Activated T-helper 1 cell treated with anti-CD3 and anti-CD28 coated beads, Interleukin-2, amount 50 U/mL, for 16 hours (primary cell): ENCODE measurements at places on chromosomes 1 and 21.

DNA sequence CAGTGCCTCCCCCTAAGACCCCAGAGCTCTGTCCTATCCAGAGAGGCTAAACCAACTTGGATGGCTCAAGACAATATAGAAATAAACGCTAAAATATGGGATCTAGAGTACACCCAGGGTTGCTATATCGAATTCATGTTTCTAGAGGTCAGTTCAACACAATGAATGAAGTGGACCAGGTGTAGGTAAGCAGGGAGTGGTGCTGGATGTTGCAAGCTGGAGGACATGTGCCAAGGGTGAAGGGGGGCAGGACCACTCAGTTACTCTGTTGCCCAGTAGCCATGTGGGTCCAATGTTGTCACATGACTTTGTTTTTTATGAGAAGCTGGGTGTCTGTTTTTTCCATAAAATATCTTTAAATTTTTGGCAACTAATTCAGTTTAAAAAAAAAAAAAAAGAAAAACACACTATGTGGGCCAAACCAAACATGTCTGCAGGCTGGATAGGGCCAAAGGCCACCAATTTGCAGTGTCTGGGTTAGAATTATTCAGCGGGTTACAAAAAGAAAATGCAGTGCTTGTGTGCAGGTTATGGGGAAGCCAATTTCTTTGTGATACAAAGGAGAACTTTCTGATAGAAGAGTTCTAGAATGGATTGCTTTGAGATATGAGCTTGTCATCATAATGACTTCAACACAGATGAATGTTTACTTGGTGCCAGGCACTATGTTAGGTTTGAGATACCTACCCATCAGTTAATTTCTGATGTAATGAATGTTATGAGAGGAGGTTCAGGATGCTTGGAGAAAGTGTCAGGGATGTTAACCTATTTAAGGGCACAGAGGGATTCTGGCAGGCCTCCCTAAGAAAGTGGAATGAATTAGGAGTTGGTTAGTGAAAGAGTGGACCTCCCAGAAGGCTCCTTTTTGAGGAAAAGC, 8.9 kb downstream of the CACHD1 start:
- no peak for DNase-seq

DNA sequence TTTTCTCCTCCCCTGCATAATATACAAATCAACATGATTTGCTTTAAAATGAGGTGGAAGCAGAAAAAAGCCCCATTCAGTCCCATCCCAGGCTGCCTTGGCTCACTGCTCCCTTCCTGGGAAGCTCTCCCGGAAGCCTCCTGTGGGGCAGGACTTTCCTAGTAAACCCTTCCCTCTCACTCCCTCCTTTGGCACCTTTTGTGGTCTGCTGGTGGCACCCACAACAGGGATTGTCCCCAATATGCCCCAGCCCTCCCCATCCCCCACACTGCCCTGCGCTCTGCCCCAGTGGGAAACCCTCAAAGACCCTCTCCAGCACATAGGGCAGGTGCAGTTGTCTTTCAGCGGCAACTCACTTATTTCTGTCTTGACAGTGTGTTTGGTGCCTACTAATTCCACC, 1.8 kb upstream of the TMPRSS2 start:
- no peak for DNase-seq

DNA sequence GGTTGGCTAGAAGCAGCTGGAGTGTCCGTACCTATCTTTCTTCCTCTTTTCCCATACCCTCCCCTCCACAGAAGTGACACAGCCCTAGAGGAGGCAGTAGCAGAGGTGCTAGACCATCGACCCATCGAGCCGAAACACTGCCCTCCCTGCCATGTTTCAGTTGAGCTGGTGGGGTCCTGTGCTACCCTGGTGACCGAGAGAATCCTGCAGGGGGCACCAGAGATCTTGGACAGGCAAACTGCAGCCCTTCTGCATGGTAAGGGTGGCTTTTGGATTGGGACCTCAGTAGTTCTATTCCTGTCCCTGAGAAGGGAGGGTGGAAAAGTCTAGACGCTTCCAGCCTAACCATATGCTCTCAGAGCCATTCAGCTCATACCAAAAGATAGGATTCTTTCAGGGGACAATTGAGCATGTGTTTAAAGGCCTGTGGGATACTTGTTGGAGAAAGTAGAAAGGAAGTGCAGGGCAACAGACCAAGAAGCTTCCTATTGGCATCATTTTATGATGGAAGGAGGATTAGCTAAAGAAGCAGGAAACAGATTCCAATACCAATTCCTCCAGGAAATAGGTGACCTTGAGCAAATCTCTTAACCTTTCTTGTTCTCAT, 11.7 kb upstream of the BNIPL start:
- DNase-seq: peak; percentile 76

- DNase-seq: no peak
Measured at GRCh38 chr1:166906647-166907046, 30.6 kb upstream of the TADA1 start.

GRCh38 chr1:237141502-237141901, 99.5 kb downstream of the RYR2 start:
- DNase-seq: no peak

DNA sequence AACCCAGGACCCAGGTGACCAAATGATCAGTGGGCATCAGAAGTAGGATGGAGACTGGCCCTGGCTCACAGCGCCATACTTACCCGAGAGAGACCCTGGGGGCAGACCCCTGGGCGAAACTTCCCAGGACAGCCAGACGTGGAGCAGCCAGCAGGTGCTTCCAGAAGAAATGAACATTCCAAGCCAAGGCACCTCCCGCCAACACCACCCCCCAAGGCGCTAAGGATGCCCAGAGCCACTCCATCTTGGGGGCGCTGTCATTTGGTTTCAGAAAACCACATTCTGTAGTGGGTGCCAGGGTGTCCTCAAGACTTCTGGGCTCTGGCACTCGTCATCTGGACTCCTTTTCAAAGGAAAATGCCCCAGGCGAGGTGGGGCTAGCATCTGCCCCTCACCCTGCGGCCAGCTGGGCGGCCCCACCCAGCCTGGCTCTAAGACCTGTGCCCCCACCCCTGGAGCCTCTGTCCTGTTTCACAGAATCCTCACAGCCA, 98.8 kb downstream of the RIPK4 start:
- no peak for DNase-seq

GRCh38 chr1:234820597-234820996, 210.6 kb upstream of the IRF2BP2 start:
- no peak for DNase-seq

DNA sequence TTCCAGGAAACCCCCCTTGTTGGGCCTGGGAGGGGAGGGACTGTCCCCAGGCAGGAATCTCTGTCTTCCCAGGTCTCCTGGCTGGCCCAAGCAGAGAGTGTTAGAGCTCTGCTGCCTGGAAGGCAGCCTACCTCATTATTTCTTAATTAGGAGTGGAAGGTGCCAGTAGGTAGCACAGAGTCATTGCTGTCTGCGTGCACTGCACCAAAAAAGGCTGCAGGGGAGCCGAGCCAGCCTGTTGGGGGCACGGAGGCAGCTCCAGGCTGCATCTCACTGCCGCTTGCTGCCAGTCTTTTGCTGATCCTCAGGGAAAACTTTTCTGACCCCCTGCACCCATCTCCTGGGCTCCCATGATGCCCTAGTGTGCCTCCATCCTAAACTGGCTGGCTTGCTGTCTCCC, 58.1 kb downstream of the LRRN2 start:
- DNase-seq: no peak

DNA sequence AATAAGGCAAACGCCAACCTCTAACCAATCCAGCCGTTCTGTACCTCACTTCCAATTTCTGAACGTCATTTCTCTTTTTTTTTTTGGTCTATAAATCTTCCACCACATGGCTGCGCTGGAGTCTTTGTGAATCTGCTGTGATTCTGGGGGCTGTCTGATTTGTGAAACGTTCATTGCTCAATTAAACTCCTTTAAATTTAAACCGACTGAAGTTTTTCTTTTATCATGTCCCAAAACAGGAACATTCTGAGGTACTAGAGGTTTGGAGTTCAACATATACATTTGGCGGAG, 65.5 kb upstream of the BACH1 start:
- DNase-seq: no peak

DNA sequence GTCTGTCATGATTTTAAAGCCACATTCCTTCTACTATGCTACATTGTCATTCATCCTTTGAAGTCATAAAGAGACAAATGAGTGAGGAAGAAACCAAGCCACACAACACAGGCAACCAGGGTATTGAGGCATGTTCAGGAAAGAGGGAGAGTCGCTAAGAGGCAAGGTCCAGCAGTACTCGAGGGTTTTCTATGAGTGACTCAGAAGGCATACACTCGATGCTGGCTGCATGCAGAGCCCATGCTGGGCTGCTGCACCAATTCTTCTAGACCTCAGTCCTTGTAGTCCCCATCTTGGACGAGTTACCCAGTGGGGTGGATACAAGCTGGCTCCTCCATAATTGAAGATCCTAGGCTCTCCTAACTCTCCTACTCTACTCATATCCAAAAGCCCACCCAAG, 57.6 kb downstream of the OLFML2B start:
- DNase-seq: no peak

- no peak for DNase-seq
Measured at GRCh38 chr1:218964471-218965185, 209.1 kb upstream of the LYPLAL1 start.

DNA sequence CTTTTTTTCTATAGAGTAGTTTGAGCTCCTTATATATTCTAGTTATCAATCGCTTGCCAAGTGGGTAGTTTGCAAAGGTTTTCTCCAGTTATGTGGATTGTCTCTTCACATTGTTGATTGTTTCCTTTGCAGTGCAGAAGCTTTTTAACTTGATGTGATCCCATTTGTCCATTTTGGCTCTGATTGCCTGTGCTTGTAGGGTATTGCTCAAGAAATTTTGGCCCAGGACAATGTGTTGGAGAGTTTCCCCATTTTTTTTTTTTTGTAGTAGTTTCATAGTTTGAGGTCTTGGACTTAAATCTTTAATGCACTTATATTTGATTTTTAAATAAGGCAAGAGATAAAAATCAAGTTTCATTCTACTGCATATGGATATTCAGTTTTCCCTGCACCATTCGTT, 774.8 kb upstream of the ADAMTS5 start:
- DNase-seq: no peak

DNA sequence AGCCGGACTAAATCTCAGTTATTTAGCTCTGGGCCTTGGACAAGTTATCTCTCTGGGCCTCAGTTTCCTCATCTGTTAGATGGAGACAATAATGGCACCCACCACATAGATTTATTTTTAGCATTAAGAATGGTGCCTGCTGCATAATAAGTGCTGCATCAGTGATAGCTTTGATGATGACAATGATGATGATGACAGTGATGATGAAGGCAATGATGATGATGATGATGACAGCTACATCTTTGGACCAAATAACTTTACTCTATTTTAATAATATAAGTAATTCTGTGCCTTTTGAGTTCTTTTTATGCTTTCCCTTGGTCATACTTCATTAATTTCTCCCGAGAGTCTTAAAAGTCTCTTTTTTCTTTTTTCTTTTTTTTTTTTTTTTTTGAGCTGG, 143.4 kb downstream of the C1orf21 start:
- DNase-seq: no peak

DNA sequence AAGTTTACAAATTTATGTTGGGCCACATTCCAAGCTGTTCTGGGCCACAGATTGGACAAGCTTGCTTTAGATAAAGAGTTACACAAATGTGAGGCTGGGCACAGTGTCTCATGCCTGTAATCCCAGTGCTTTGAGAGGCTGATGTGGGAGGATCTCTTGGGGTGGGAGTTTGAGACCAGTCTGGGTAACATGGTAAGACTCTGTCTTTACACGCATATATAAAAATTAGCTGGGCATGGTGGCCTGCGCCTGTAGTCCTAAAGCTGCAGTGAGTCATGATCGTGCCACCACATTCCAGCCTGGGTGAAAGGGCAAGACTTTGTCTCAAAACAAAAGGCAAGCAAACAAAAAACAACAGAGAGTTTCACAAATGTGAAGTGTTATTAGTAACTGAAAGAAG, 5.9 kb upstream of the VCAM1 start:
- no peak for DNase-seq

DNA sequence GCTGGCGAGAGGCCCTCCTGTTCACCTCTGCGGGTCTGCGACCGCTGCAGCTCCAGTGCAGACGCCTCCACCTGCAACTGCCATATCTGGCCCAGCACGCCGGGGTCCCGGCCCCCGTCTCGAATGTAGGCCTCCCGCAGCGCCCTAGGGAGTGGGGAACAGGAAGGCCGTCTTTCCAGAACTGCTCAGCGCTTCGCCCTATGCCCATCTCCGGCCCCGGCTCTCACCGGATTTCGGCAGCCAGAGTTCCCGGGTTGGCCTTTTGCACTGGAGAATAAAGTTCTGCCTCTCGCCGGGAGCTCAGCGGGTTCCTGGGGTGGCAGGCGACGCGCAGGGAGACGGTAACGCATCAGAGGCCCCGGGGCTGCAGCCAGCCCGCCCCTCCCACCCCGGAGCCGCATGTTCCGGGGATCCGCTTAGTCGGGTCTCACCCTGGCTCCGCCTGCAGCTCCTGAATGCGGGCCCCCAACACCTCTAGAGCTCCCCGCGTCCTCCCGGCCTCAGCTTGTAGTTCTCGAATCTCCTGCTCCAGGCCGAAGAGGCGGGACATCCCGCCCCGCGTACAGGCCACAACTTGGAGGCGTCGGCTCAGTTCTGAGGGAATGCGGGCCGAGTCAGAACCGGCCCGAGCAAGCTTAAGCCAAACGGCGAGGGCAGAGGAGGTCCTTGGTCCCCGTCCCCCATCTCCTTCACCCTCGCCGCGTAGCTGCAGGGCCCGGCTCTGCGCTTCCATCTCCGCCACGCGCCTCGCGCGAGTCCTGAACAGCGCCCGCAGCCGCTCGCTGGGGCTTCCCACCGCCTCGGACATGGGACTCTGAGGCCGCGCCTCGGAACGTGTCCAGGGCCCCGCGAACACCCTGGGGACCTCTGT, 1.1 kb downstream of the CCDC17 start:
- no peak for DNase-seq

DNA sequence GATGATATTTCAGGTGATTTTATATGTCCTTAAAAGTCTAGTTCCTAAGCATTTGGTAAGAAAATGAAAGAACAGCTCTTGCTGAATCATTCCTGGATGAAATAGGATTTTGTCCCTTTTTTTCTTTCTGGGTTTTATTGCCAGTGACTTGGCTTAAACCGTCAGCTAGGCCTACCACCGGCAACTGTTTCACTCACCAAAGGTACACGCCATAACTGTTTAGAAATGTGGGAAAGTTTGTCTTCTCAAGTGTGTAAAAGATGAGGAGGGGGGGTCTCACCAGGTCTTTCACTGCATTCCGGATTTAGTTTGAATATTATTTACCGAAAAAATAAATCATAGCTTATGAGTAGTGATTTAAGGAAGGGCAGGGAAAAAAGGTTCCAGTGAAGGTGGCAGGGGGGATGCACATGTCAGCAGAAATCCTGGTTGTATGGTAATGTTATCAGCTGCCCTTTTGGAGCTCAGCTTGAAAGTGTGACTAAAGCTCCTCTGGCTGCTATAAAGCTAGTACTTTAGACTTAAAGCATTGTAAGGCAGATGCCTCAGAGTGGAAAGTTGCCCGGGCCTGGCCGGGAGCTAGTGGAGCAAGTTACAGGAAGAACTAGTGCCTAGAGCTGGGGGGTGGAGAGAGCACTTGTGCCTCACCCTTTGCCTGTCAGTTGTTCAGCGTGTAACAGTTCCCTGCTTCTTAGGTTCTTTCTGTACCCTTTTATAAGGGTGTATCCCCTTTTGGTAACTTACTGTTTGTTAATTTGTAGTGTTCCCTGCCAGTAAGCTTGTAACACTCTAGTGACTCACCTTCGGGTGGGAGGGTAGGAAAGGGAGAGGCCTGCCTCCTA, 3.1 kb downstream of the ATP1A1 start:
- no peak for DNase-seq
